ENCODE measurements at places on chromosomes 11 and 22.

- no peak for DNase-seq
These were observed 4.5 kb downstream of the ZMAT5 start for GRCh38 chr22:29762263-29762662.

GRCh38 chr11:106131998-106132397, 54.5 kb downstream of the AASDHPPT start:
- DNase-seq = no peak

DNA sequence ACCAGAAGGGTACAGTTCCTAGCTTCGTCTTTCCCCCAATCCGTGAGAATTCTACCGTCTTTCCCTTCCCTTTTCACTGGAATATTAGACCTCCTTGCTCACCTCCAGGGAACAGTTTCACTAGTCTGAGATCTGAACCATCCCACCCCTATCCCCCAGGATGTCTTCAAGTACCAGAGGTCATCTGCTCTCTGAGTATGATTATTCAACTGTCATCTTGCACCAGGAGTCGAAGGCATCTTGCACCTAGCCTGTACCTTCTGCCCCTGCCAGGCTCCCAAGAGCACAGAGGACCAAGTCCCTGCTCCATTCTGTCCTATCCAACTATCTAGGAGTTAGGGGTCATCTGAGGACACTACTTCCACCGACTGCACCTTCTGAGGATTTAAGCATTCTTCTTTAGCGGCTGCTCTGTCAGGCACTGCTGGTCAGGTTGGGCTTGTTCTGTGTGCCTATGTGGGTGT, 804 bp downstream of the ACER3 start:
- DNase-seq = no peak

DNA sequence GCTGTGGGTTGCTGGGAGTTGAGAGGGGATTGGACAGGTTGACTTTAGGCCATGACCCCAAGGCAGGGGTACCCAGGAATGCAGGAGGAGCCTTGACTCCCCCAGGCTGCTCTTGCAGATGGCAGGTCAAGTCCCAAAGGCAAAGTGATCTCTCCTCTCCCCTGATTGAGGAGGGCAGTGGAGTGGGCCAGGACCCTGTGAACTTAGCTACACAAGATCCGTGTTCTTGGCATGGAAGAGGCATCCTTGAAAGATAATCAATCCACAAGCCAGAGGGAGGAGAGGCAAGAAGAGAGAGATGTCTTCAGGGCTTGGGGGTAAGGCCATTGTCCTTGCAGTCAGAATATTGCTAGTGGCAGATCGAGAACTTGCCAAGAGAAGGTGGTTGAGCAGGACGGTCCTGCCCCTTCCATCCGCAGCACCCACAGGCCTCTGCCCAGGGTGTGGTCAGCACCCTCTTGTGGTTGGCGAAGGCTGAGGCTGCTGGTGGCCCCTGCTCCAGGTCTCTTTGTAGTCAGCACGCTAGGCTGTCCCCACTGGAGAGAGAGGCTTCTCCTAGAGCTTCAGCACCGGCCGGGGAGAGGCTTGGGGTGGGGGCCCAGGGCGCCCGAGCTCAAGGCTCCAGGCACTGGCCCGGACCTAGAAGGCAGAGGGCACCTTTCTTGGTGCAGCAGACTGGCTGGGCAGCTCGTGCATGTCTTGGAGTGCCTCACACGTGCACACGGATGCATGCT, 45.4 kb downstream of the KCNC1 start:
- no peak for DNase-seq

GRCh38 chr11:119341222-119342022, 739 bp upstream of the C1QTNF5 start:
- DNase-seq = no peak

DNA sequence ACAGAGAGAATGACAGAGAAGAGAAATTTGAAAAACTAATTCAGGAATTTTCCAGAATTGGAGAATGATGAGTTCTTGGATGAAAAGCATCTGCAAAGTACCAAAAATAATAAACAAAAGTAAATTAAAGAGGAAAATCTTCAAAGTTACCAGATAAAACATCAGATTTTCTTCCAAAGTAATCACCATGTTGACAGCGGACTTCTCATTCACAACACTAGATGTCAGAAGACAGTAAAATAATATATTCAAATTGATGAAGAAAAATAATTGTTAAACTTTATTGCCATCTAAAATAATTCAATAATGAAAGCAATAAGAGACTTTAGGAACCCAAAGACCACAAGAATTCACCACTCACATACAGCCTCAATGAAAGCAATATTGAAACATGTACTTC, 355.2 kb downstream of the DYNC2H1 start:
- no peak for DNase-seq

- DNase-seq = no peak
These were observed at the start of gene OR4D9 for GRCh38 chr11:59510941-59511589. Gene OR4D9 (plus strand): TSS chr11:59511539. CDS start chr11:59514913, 3,374 bp downstream.

GRCh38 chr11:97893612-97894011, 1127.1 kb upstream of the CNTN5 start:
- no peak for DNase-seq

GRCh38 chr11:83374311-83374710, 88.1 kb upstream of the CCDC90B start:
- DNase-seq = no peak

- DNase-seq = no peak
These were observed 801.7 kb downstream of the BRD1 start for GRCh38 chr22:49025791-49026493.

DNA sequence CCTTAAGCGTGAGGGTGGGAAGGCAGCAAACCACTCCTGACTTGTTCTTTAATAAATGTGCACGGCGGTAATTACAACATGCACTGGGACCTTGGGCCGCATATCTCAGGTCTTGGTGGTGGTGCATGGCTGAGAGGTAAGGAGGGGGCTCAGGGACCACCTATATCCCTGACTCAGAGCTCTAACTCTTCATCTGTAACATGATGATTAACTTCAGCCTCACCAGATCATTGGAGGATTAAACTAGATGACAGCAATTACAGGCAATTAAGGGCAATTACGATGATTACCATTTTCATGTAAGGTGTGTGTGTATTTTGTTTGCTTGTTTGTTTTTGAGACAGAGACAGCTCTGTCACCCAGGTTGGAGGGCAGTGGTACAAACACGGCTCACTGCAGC, 45.0 kb downstream of the FBLN1 start:
- DNase-seq = no peak

- DNase-seq = no peak
These were observed 610.9 kb downstream of the CNTN5 start for GRCh38 chr11:99631618-99632017.

GRCh38 chr11:76808171-76808570, 25.0 kb downstream of the TSKU start:
- no peak for DNase-seq

Measured in NCI-H226 (cell line).